CD8-positive, alpha-beta T cell (primary cell): ENCODE measurements at places on chromosomes 2 and 18. TPM values are rescaled to one million over a fixed set of nuclear protein-coding genes. Genes with fewer than 3 reads are reported as not detected.

The CFAP221 gene
- total RNA-seq: not detected

The SP5 gene
- total RNA-seq: not detected

The MYO3B gene
- total RNA-seq: not detected

The SPATA3 gene
- total RNA-seq: not detected

The NT5DC4 gene
- not detected for total RNA-seq

The ALK gene
- not detected for total RNA-seq

The EGR4 gene
- total RNA-seq: 0.14 TPM

The MARCHF4 gene
- total RNA-seq: not detected
